KBM-7 (cell line): ENCODE measurements at places on chromosomes 4 and X.

GRCh38 chr4:145414226-145414625 is 67.4 kb upstream of the SMAD1 start:
- DNase-seq: no peak

GRCh38 chr4:170157670-170158069 is 67.9 kb upstream of the AADAT start:
- DNase-seq: no peak

DNA sequence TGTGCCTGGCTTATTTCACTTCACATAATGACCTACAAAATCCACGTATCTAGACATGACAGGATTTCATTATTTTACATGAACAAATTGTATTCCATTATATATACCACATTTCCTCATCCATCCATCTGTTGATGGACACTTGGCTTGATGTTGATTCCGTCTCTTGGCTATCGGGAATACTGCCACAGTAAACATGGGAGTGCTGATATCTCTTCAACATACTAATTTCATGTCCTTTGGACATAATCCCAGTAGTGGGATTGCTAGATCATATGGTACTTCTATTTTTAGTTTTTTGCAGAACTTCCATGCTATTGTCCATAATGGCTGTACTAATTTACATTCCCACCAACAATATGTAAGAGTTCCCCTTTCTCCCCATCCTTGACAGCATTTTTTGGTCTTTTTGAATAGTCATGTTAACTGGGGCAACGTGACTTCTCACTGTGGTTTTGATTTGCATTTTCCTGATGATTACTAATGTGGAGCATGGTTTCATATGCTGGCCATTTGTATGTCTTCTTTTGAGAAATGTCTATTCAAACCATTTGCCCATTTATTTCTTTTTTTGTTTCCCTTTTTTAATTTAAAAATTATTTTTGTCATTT is 68.9 kb downstream of the HTRA3 start:
- DNase-seq: no peak

DNA sequence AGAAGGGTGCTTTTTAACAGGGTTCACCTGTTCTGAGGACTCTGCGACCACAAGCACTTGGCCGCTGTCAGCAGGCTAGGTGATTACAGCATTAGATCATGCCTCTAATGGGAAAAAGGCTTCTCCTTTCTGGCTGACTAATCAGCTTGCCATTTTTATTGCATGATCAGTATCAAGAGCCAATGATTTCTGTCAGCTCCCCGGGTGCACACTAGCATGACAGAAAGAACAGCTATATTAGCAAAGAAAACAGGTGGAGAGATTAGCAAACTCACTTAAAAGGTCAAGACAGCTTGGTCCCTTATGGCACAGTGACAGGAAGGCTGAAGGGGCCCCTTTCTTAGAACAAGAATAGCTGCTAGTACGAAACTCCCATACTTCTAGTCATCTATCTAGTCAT is 170.0 kb downstream of the SMIM20 start:
- DNase-seq: no peak

- DNase-seq: no peak
These were observed 51.2 kb upstream of the RPS6KA3 start for GRCh38 chrX:20317873-20318272.

DNA sequence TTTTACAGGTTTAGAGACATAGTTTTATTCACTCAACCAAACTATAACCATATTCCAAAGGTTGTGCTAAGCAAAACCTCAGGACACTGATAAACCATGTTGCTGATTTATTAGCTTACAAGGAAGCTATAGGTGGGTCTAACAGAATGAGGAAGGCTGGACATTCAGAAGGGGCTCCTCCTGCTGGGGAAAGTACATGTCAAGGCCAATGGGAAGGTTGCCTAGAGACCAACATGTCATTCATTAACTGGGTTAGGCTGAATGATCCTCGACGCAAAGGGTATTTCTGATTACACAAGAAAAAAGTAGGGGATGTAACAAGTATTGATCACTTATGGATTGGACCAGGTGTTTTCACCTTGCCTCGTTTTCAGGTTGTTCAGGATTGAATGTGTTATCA is 30.3 kb downstream of the SLC10A6 start:
- DNase-seq: no peak

GRCh38 chr4:115529126-115529525 is 415.7 kb upstream of the NDST4 start:
- no peak for DNase-seq
